ENCODE measurements at places on chromosomes 1 and 21. TPM values are rescaled to one million over a fixed set of nuclear protein-coding genes. Genes with fewer than 3 reads are reported as not detected.

The GBP2 gene
- total RNA-seq, result 2.7 TPM

- no peak for DNase-seq
These were observed 89.0 kb downstream of the LIPI start for GRCh38 chr21:14121719-14122118.

The JAK1 gene
- total RNA-seq, result 138 TPM

The NBPF20 gene
- total RNA-seq, result 3.1 TPM

DNA sequence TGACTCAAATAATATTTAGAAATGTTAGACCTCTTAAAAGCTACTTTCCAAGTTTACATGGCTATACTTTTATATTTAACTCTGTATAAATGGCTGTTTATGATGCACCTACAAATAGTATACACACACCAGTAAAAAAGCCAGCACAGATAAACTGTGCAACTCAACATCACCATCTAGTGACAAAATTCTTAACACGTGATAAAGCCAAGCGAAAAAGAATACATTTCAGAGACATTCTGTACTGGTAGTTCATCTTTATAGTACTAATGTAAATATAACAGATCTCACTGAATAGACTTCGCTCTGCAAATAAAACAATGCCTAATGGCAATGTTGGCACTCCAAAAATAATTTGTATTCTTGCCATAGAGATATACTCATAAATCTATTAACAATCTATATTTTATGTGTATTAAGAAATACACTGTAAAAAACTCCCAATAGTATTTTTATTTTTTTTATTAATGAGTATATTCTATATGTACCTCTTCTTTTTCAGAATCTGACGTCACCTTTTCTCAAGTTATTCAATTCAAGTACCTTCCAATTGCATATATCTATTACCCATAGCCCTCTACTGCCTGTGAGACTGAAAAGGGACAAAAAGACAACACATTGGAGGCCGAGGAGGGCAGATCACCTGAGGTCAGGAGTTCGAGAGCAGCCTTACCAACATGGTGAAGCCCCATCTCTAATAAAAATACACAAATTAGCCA, 100.2 kb downstream of the DPYD start:
- no peak for DNase-seq

DNA sequence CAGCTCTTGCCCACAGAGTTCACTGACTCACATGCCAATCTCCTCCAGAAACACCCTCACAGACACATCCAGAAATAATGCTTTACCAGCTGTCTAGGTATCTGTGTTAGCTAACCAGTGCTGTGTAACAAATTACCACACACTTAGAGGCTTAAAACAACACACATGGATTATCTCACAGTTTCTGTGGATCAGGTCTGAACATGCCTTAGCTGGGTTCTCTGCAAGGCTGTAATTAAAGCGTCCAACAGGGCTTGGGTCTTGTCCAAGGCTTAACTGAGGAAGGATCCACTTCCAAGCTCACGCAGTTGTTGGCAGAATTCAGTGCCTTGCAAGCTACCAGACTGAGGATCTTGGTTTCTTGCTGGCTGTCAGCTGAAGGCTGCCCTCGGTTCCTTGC, 92.5 kb upstream of the RGS4 start:
- DNase-seq, result no peak

The NUAK2 gene
- 139 TPM for total RNA-seq

DNA sequence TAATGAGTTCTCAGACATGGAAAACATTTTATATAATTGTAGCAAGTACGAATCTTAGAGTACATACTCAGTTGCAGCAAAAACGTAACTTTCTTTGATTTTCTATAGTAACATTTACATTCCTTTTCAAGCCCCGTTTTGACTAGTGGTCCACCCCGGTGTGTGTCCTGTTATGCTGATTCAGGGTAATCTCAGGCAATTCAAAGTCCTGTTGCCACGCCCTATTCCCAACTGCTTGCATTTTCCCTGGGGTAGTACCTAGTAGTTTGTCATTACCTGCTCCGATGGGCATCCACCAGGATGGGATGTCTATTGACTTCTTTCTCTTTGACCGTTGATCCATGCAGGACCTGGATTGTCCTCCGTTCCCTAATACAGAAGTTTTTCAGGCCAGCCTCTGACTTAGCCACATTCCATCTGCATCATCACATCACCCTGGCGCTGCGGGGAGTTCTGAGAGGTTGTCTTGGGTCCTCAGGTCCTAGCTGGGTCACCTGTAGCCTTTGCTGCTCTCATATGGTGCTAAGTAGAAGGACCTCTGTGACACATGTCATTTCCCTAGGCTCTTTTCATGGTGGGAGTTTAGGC, 15.0 kb upstream of the FCAMR start:
- no peak for DNase-seq

GRCh38 chr1:24970399-24970753, 40.3 kb upstream of the RUNX3 start:
- DNase-seq, result no peak

The BSND gene
- not detected for total RNA-seq

DNA sequence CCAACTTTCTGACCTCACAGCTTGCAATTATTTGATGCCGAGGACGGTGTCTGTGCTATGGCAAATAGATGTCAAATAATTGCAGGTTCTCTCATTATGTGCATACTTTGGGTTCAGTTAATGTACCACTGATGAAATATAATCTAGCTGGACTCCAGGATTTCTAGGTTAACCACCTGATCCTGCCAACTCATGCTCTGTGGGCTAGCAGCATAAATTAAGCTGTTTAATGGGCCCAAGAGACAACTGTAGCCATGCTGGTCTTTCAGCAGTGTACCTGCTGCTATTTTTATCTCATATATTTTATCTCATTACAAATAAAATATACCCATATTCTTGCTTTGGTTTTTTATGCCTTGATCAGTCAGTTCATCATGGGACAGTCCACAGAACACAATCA, 43.3 kb upstream of the HP1BP3 start:
- no peak for DNase-seq

DNA sequence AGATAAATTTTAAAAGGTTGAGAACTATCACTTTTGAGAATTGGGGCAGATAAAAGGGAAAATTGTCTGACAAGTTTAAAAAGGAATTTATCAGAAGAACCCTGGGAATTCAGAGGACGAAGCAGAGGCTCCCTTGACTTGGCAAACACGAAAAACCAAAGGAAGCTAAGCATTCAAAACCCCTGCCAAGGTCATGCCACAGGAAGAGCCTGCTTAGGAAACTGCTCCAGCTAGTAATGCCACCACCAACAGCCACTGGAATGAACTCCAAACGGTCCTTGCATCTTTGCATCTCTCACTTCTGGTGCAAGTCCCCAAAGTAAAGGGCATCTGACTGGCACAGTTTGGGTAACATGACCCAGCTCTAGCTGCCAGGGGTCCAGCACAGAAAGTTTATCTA, 7.2 kb downstream of the GPBP1L1 start:
- DNase-seq, result no peak

GRCh38 chr1:59638231-59638711, 176.5 kb upstream of the HOOK1 start:
- DNase-seq, result peak; percentile 29
